Activated CD4-positive, alpha-beta T cell treated with anti-CD3 and anti-CD28 coated beads, Interleukin-2, amount 10 ng/mL, durations not matched to agents 24 days and 14 days (primary cell): ENCODE measurements at places on chromosomes 16 and 17. TPM values are rescaled to one million over a fixed set of nuclear protein-coding genes. Genes with fewer than 3 reads are reported as not detected.
A peak's percentile ranks its signal among the peaks of the same experiment; 100 is the strongest.

PRSS33 gene
- total RNA-seq = not detected in 2 replicates

NT5C3B gene
- total RNA-seq = 46.2 and 47.3 TPM in 2 replicates

DNA sequence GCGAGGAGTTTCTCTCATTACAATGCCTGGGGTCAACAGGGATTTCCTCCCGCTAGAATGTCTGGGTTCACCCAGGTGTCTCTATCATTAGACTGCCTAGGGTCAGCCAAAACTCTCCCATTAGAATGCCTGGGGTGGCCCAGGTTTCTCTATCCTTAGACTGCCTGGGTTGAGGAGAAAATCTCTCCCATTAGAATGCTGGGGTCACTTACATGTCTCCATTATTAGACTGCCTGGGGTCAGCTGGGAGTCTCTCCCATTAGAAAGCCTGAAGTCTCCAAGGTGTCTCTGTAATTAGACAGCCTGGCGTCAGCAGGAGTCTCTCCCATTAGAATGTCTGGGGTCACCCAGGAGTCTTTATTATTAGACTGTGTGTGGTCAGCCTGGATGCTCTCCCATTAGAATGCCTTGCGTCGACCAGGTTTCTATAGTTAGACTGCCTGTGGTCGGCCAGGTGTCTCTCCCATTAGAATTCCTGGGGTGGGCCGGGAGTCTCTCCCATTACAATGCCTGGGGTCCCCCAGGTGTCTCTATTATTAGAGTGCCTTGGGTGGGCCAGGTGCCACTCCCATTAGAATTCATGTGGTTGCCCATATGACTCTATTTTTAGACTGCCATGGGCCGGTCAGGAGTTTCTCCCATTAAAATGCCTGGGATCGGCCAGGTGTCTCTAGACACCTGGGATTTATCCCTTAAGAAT, 2272.1 kb downstream of the TP53TG3F start:
- H3K27me3 ChIP-seq = no peaks in the 10 kb centered on the region
- H3K4me1 ChIP-seq = no peaks in the 10 kb centered on the region
- no peaks in the 10 kb centered on the region for H3K36me3 ChIP-seq
- no peak overlapping the region for H3K4me3 ChIP-seq
- H3K27ac ChIP-seq = no peak overlapping the region

DNA sequence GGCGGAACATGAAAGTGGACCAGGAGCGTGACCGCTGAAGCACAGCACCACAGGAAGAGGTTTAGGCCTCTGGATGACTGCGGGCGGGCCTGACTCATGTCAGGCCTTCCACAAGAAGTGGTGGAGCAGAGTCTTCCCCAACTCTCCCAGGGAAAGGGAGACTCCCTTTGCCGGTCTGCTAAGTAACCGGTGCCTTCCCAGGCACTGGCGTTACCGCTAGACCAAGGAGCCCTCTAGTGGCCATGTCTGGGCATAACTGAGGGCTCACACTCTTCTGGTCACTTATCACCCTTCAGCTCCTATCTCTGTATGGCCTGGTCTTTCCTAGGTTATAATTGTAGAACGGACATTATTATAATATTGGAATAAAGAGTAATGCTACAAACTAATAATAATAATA, 1931.9 kb downstream of the TP53TG3F start:
- no peaks in the 10 kb centered on the region for H3K36me3 ChIP-seq
- no peaks in the 10 kb centered on the region for H3K4me1 ChIP-seq
- H3K27ac ChIP-seq = no peak overlapping the region
- peak; percentile 66 for DNase-seq
- no peak overlapping the region for H3K4me3 ChIP-seq

DNA sequence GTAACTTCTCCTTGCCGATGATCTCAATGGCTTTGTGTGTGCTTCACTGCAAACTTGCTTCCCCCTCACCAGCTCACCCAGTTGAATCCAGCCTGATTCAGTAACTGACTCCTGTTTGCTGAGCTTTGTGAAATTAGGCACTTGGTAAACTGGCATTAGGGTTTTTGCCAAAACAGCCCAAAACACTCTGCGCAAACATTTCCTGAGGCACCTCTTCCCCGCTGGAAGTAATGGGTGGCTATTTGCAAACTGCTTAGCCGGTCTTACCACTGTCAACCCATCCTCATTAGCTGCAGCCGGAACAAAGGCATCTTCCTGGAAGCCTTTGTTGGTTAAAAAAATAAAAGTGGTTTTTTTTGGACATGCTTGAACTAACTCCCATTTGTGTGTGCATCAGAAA, 353.2 kb downstream of the MAF start:
- no peak overlapping the region for H3K27ac ChIP-seq
- H3K36me3 ChIP-seq = peaks cover 5% of the 10 kb centered on the region
- H3K4me3 ChIP-seq = no peak overlapping the region
- no peak for DNase-seq
- no peaks in the 10 kb centered on the region for H3K4me1 ChIP-seq
- H3K27me3 ChIP-seq = peaks cover 18% of the 10 kb centered on the region

- no peaks in the 10 kb centered on the region for H3K4me1 ChIP-seq
- no peaks in the 10 kb centered on the region for H3K27me3 ChIP-seq
- H3K27ac ChIP-seq = no peak overlapping the region
- peaks cover 40% of the 10 kb centered on the region for H3K36me3 ChIP-seq
- no peak for DNase-seq
- no peak overlapping the region for H3K4me3 ChIP-seq
Observed at GRCh38 chr16:47499700-47500264, 38.7 kb downstream of the PHKB start.

GRCh38 chr17:1232786-1233185, 37.5 kb upstream of the BHLHA9 start:
- no peak overlapping the region for H3K4me3 ChIP-seq
- no peak overlapping the region for H3K27ac ChIP-seq
- H3K4me1 ChIP-seq = peaks cover 11% of the 10 kb centered on the region
- H3K27me3 ChIP-seq = peaks cover 37% of the 10 kb centered on the region
- peaks cover 3% of the 10 kb centered on the region for H3K36me3 ChIP-seq

KCNJ12 gene
- total RNA-seq = not detected in 2 replicates

- peaks cover 4% of the 10 kb centered on the region for H3K36me3 ChIP-seq
- peak overlapping the region; percentile 20 for H3K27ac ChIP-seq
- no peak for DNase-seq
Observed at GRCh38 chr16:87484487-87485331, 8.1 kb downstream of the ZCCHC14 start.

DNA sequence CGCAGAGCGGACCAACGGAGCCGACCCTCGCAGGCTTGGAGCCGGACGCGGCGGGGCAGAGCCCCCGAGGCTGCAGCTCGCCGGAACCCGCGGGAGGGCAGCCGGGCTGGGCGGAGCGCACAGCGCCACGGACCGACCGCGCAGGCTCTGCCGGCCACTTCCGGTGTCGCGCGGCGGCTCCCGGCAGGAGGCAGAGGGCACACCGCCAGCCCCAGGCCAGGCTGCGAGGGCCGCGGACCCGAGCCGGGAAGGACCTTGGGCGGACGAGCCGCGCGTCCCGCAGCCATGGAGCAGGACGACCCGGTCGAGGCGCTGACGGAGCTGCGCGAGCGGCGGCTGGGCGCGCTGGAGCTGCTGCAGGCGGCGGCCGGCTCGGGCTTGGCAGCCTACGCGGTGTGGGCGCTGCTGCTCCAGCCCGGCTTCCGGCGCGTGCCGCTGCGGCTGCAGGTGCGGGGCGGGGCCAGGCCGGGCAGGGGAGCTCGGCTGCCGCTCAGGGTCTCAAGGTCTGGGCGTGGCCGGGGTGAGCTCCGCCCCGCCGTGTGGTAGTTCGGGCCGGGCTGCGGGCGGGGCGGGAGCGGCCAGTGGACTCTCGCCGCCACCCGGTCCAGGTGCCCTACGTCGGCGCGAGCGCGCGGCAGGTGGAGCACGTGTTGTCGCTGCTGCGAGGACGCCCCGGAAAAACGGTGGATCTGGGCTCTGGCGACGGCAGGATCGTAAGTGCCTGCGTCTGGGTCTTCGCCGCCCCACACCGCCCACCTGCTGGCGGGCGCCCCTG, at the start of gene ANTKMT:
Gene ANTKMT, plus strand, starts transcription at position 157 of the 775 bp plus-strand sequence. Its CDS starts 129 bp downstream, at position 286.
- H3K27ac ChIP-seq = peak within 1 kb of the TSS; percentile 80
- peaks cover 3% of the 10 kb centered on the region for H3K4me1 ChIP-seq

GRCh38 chr16:30007378-30007895, 3.4 kb downstream of the DOC2A start:
- H3K27ac ChIP-seq = no peak overlapping the region
- no peak for DNase-seq
- peaks cover 24% of the 10 kb centered on the region for H3K27me3 ChIP-seq
- H3K4me1 ChIP-seq = peaks cover 9% of the 10 kb centered on the region
- no peak overlapping the region for H3K4me3 ChIP-seq
- peaks cover 8% of the 10 kb centered on the region for H3K36me3 ChIP-seq
